Bone marrow (tissue), 2 donors: ENCODE measurements at places on chromosomes 2 and 18.

GRCh38 chr2:164535280-164536025 is 85.8 kb downstream of the GRB14 start:
- no peak for DNase-seq

GRCh38 chr18:22840606-22841144 is 92.5 kb upstream of the RBBP8 start:
- DNase-seq, result no peak

DNA sequence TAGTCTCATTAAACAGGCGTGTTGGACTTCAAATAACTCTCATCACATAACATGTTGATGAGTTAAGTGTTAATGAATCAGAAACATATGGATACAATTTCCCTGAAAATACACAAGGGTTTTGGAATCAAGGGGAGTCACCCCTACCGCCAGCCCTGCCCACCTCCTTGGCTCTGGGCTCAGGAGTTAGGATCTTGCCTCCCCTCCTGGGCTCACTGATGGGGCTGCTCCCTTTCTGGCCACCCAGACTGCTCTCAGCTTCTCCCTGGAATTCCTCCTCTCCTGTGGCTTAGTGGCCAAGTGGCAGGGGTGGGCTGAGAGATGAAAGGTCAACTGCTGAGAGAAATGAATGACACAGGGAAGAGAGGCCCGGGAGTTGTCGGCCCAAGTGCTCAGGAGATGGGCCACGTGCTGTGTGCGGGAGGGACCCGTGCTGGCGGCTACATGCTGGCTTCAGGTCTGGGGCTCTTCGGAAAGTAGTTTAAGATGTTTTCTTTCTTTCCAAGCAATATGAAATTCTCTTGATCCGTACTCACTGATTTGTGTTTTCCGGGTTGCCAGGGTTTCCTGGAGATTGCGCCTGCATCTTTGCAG is 55.8 kb upstream of the TNP1 start:
- DNase-seq, result no peak

DNA sequence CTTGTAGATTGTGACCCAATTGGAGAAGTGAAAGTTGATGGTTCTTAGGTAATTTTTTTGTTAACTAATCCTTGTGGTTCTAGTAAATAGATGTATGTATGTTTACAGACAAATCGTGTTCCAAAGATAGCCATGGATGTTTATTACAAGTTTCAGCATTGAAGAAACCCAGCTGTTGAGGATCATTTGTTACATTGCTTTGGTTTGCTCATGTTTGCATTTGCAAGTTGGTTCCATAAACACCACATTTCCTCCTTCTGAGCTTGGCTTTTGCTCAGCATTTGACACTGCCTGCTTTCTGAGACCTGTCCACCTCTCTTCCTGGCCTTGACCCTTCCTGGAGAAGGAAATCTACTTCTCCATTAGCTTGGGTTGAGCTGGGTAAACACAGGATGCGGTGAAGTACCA is 1.8 kb upstream of the CCDC68 start:
- DNase-seq, result no peak

- DNase-seq, result no peak
These were observed 155.9 kb upstream of the MAP3K20 start for GRCh38 chr2:172919732-172920131.

DNA sequence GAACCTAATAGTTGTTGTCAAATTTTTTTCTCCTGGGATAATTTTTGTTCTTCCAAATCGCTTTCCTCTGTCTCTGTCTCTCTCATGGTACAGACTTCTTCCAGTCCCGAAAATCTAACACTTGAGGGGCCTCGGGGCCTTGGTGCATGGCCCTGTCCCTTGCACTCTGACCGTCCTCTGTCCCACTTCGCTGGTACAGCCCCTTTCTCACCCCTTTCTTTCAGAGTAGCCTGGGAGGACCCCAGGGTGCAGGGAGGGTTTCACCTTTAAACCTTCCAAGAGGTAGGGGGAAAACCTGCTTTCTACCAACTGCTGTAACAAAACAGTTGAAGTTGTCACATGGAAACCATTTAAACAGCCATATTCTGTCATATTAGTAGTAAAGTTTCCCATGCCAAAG is 22.2 kb upstream of the FAHD2A start:
- no peak for DNase-seq

DNA sequence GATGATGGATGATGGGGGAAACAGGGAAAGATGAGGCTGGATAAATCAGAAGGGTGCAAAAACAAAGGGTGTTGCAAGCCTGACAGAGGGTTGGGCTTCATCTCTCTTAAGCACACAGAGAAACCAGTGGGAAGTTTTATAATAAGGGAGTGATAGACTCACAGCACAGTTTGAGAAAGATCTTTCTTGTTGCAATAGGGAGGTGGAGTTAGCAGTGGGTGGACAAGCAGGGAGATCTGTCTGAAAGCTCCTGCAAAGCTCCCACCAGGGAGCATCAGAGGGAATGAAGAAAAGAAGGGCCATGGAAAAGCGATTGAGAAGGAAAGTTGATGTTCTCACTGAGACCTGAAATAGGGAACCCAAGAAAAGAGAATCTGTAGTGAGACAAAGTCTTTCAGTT is 64.9 kb downstream of the BOD1L2 start:
- no peak for DNase-seq

DNA sequence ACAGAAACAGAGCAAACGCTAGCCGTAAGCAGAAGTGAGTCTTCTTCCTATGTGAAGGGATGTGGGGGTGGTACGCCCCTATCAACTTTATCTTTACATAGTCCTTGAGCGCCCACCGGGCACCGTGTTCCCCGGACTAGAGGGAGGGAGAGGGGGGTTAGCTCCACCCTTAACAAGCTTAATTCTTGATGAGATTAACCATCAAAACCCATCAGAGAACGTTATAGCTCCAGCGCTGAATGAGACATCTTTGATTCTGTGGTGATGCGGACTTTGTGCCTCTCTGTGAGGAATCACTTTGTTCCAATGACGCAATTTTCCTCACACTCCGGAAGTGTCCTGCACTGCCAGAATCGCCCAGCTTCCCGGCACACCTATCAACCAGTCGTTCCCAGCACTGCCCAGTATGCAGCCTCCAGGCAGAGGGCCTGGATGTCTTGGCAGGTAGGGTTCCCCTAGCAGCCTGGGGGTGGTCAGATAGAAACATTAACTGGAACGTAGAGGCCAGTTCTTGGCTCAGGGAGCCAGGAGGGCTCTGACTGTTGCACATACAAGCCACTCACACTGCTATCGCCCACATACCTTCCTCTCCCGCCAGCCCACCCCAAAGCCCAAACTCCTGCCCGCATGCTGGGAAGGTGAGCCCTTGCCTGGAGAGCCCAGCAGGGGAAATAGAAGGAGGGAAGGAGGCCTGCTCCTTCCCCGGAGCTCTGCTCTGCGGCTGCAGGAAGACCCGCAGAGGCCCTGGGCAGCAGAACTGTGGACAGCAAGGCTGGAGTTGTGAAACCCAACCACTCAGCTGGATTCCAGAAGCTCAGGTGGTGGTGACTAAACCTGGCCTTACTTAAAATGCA is 1.9 kb upstream of the ODC1 start:
- DNase-seq, result no peak

GRCh38 chr2:26246818-26247217 is 2.1 kb downstream of the HADHB start:
- DNase-seq, result no peak

DNA sequence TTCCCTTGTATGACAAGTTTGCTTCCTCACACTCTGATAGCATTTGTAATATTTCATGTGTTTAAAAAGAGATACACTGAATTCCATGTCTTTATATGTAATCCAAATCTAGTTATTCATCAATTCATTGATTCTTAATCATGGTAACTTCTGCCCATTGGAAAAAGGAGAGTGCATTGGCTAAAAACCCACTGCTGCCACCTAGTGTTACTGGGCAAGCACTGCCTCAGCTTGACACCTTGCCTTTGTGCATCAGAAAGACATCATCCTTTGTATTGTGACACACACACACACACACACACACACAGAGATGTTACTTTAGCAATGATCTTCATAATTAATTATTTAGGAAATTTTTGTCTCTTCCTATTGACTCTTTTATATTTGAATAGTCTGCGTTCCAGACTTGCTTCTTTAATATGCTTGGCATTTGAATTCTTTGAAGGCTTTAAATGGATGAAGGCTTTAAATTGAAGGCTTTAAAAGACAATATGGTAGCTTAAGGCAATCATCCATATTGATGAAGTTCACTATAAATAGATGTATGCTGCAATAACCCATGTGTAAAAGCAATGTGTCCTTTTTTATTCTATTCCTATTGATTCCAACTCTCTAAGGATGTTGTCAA is 414.2 kb upstream of the CHST9 start:
- no peak for DNase-seq

DNA sequence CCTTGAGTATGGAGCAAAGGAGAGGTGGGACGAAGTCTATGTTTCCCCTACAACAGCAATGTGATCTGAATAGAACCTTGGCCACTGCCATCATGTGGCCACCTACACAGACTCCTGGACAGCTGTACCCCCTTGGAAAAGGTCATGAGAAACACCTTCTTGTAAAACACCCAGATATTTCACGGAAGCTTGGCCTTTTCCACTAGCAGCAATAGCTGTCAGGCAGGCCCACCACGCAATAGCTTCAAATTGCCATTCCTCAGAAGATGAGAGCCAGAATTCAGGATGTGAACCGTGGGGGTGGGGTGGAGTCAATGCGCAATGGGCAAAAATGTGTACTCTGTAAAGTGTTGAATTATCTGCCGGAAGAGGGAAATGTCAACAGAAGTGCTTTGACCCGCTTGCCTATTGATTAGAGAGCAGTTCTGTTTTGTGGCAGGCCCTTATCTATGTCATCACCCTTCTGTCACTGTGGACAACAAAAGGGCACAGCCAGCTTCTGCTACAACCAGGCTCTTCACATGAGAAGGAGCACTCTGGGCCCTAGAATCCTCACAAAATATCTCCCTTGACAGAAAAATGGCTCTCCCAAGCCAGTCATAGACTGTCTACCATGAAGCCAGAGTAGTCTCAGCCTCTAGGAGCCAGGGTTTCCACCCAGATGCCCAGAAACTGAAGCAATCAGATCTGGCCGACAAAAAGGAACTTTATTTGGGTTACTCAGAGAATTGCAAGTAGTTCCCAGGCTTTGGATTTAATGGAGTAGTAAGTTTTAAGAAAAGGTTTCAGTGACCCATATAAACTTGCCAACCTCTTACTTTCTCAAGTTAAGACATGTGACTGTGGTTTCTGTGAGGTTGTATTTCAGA is 9.5 kb downstream of the INPP1 start:
- DNase-seq, result no peak

DNA sequence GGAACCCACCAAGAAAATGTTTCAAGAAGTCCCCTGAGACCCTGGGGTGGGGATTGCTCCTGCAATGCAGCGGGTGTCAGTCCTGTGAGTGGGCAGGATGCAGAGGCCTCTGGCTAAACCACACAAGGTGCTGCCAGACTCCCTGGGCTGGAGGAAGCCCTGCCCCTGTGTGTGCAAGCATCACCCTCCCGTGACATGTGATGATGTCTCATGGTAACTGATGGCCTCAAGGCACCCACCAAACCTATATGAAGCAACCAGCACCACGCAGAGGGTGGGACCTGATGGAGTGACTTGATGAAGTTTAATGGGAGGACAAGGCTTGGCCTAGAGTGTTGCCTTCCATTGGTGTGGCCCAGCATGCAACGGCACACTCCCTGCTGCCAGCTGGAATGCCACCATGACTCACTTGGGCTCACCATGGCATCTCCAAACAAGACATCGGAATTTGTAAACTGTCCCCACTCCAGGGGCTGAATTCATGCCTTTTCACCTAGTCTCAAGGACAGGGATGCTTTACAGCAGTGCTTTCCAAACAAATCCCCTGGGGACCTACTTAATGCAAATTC is 8.7 kb upstream of the SLC14A1 start:
- DNase-seq, result no peak

GRCh38 chr18:24837066-24837465 is 376.6 kb downstream of the HRH4 start:
- DNase-seq, result no peak

DNA sequence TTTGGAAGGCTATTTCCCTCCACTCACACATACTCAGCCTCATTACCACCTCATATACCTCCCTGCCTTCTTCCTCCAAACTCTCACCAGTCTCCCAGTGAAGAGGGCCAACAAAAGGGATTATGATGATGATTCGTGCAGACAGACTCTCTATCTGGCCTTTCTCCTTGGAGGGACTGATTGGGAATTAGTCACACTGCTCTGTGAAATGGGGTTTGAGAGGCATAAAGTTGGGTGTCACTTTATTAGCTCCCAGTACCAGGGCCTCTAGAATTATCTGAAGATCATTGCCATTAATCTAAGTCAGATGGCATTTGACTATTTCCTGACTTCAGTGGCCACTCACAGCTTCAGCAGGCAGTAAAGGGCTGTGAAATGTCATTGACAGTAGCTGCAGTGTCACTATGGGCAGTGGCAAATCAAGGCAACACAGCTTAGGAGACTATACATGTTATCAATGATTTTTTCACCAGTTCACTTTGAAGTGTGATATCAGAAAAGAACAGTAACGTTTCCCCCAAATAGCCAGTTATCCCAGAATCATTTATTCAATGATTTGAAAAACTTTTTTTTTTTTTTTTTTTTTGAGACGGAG is 17.4 kb downstream of the CNRIP1 start:
- no peak for DNase-seq

- DNase-seq, result no peak
These were observed 419 bp downstream of the EPHA4 start for GRCh38 chr2:221571551-221572218.

- no peak for DNase-seq
These were observed 195.1 kb downstream of the C1D start for GRCh38 chr2:67867735-67868134.

- no peak for DNase-seq
These were observed 213.5 kb upstream of the ACVR2A start for GRCh38 chr2:147631294-147631693.

- no peak for DNase-seq
These were observed 73.9 kb upstream of the TWSG1 start for GRCh38 chr18:9260388-9261380.

GRCh38 chr2:38147333-38148121 is 71.6 kb upstream of the CYP1B1 start:
- DNase-seq, result no peak

- DNase-seq, result no peak
These were observed 615 bp downstream of the GORASP2 start for GRCh38 chr2:170929686-170930050.

DNA sequence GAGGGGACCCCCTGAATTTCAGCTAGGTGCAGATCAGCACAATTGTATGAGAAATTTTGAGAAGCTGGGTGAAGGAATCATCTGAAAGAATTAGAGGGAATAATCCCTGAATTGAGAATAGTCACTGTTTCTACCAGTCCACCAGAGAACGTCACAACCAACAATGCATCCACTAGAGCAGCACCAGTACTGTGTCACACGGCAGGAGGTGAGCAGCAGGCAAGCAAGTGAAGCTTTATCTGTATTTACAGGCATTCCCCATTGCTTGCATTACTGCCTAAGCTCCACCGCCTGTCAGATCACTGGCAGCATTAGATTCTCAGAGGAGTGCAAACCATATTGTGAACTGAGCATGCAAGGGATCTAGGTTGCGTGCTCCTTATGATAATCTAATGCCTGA is 40.7 kb downstream of the GDF7 start:
- DNase-seq, result no peak

- DNase-seq, result no peak
These were observed 63.4 kb upstream of the L3MBTL4 start for GRCh38 chr18:6478121-6478520.
